ENCODE measurements at places on chromosomes 3 and 15. TPM values are rescaled to one million over a fixed set of nuclear protein-coding genes. Genes with fewer than 3 reads are reported as not detected.

Gene CFAP92
- not detected for total RNA-seq

Gene C3orf20
- not detected for total RNA-seq

Gene SLC2A2
- not detected for total RNA-seq

Gene FBXO22
- 72.4 TPM for total RNA-seq

Gene KLHDC8B
- 4.6 TPM for total RNA-seq

Gene BAHD1
- total RNA-seq = 9.6 TPM

Gene LINGO1
- 9.3 TPM for total RNA-seq

Gene NCBP2
- total RNA-seq = 46.7 TPM

Gene ATP13A5
- not detected for total RNA-seq

Gene SYNPR
- total RNA-seq = not detected

Gene TRPM1
- not detected for total RNA-seq

Gene OSTN
- total RNA-seq = not detected

Gene ATR
- 12.3 TPM for total RNA-seq

Gene RTP1
- total RNA-seq = not detected

Gene CCDC39
- total RNA-seq = not detected

Gene CFAP100
- total RNA-seq = not detected

Gene ARGFX
- not detected for total RNA-seq

Gene ADAMTS9
- total RNA-seq = 0.58 TPM

Gene MCF2L2
- total RNA-seq = 0.07 TPM

Gene CPA3
- not detected for total RNA-seq

Gene TGM5
- not detected for total RNA-seq

Gene KBTBD12
- not detected for total RNA-seq

Gene PPP2R3A
- 1.1 TPM for total RNA-seq

Gene GPX1
- total RNA-seq = 292 TPM

Gene ILDR1
- not detected for total RNA-seq

Gene PTPRG
- 2.2 TPM for total RNA-seq

Gene LHFPL4
- 0.30 TPM for total RNA-seq

Gene CSPG5
- 1.2 TPM for total RNA-seq

Gene KCNMB2
- total RNA-seq = not detected

Gene ADCY5
- total RNA-seq = 0.57 TPM

Gene SEMA5B
- total RNA-seq = 0.26 TPM

Gene GHSR
- total RNA-seq = not detected

Gene MRPL47
- total RNA-seq = 43.6 TPM

Gene TUSC7
- not detected for total RNA-seq

Gene SLCO2A1
- total RNA-seq = 0.19 TPM

Gene AMIGO3
- total RNA-seq = 1.1 TPM

Gene TIMP4
- 13.0 TPM for total RNA-seq

Gene CATSPER2
- 0.66 TPM for total RNA-seq

Gene FRMD4B
- total RNA-seq = 1.1 TPM

Gene CD86
- total RNA-seq = not detected

Gene KNL1
- total RNA-seq = 6.5 TPM

Gene ZNF774
- total RNA-seq = 1.2 TPM

Gene RBP2
- not detected for total RNA-seq

Gene LRRC31
- not detected for total RNA-seq

Data from A549 treated with GW870086 at 1 μM for 4 hours (cell line).